ENCODE measurements at places on chromosomes 7 and 10.

DNA sequence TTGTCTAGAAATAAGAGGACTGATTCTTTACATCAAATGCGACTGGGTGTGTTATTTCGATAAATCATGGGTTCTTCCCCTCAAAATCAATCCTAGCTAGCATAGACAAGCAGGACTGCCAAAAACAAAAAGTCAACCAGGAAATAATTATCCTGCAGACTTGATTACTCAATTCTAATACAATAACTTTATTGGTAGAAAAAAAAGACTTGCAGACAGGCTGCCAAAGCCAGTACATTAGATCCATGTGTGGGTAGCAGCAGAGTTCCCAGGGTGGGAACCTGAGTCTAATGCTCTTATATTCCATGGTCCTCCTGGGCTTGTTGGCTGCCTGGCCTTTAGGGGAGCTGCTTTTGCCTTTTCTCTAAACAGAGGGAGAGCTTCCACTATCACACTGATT lies 7.8 kb downstream of the AFAP1L2 start:
- DNase-seq: no peak

- DNase-seq: no peak
Observed at GRCh38 chr7:96636979-96637378, 72.7 kb downstream of the SEM1 start.

DNA sequence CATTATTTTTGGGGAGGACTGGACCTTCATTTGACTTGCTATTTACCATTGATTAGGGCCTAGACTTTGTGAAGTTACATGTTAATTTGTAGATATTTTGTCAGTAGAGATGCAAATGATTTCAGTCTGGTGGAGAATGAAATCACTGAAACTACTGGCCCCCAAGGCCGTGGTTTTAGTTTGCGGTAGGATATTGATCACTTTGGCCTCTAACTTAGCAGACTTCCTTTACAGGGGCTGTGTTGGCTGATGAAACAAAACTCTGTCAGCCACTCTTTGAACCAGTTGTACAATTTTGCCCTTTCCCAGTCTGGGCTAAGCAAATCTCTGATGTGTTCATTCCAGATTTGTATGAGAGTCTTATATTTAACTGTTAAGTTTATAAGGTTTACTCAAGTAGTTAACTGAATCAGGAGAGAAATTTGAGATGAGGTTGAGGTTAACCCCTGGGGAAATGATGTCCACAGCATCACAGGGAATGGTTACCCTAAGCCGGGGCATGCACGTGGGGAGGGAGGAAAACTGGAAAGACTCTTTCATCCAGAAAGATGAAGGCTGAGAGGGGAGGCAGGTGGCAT lies 105.7 kb upstream of the INSIG1 start:
- DNase-seq: no peak

DNA sequence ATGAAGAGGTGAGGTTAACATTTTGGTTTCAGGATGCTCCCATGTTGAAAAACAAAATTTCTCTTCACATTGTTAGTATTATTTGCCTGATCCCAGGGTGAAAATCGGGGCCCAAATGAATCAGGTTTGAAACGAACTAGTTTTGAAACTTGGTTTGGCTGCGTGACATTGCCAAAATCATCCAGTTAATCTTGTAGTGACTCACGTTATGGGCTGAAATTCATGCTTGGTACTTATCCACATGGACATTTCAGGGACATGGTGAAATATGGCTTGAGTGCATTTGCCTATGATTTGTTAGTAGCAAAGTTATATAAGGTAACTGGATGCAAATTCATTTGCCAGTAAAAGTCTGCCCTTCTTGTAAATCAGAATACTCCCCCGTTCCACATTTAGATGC lies 97.3 kb downstream of the CFAP58 start:
- DNase-seq: no peak

GRCh38 chr10:4073912-4074311 lies 288.9 kb upstream of the KLF6 start:
- no peak for DNase-seq

GRCh38 chr7:156589808-156590207 lies 50.8 kb upstream of the RNF32 start:
- DNase-seq: no peak

DNA sequence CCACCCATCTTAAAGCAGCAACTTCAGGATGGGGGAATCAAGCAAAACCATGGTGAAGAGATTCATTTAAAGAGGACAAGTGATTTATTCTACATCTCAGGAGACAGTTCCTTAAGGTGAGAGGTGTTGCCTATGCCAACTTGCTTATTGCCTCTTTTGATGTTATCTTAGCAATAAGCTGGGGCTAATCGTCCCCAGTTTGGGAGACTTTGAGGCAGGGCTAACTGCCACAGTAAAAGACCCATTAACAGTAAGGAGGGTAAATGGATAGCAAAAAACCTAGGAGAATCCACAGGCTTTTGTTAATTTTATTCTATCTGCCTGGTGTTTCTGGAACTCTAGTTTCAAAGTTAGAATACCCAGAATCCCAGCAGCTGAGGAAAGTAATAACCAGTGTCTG lies 22.1 kb upstream of the HERPUD2 start:
- DNase-seq: no peak

GRCh38 chr7:7959979-7960670 lies 8.5 kb upstream of the GLCCI1 start:
- no peak for DNase-seq

DNA sequence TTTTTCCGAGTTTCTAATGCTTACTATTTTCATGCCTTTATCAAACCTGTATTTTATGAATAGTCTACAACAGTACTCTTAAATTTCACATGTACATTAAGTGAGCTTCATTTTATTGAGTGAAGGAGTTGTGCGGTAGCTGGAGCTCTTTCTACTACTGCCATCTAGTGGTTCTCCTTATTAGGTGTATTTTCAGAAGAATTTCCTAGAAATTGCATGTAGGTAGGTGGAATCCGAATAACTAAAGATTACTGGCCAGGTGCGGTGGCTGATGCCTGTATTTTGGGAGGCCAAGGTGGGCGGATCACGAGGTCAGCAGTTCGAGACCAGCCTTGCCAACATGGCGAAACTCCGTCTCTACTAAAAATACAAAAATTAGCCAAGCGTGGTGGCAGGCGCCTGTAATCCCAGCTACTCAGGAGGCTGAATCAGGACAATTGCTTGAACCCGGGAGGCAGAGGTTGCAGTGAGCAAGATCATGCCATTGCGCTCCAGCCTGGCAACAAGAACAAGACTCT lies 38.3 kb downstream of the LRRC72 start:
- peak; percentile 42 for DNase-seq

- DNase-seq: no peak
Observed at GRCh38 chr10:24374134-24374915, 165.4 kb downstream of the KIAA1217 start.

DNA sequence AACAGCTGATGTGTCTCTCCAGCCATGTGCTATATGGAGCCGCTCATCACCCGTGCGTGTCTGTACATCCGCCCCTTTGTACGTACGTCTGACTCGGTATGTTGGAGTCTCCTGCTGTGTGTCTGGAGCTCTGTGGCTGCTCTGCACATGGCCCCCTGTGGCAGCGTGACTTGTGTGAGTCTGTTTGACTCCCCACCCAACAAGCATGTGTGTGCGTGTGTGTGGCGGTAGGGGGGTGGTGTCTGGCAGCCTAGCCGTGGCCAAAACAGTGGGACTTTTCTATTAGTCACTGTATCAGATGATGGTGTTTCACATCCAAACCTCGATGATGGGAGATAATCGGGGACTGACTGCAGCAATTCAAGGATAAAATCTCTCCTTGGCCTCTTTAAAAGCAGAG lies 94.1 kb downstream of the COL13A1 start:
- DNase-seq: no peak

- peak; percentile 70 for DNase-seq
Observed at GRCh38 chr7:101163279-101164070, 1.9 kb downstream of the VGF start.

- no peak for DNase-seq
Observed at GRCh38 chr10:472241-472910, 217.1 kb downstream of the DIP2C start.

DNA sequence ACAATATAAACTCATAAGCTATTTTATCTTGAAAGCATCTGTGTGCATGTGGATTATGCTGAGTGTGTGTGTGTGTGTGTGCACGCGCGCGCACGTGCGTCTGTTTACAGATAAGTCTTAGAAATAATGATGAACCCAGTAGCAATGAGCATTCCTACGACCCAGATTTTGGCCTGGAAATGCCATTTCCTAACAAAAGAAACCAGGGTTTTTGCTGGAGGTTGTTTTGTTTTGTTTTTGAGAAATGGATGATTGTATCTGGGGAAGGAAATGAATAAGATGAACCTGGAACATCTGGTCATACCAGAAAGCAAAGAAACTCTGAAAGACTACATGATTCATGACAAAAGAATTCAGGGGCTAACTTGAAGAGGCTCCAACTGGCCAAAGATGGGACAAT lies 22.1 kb upstream of the LMOD2 start:
- DNase-seq: no peak

Measured in WTC11 (cell line).